T-cell (primary cell): ENCODE measurements at places on chromosomes 11 and 22. TPM values are rescaled to one million over a fixed set of nuclear protein-coding genes. Genes with fewer than 3 reads are reported as not detected.

DNA sequence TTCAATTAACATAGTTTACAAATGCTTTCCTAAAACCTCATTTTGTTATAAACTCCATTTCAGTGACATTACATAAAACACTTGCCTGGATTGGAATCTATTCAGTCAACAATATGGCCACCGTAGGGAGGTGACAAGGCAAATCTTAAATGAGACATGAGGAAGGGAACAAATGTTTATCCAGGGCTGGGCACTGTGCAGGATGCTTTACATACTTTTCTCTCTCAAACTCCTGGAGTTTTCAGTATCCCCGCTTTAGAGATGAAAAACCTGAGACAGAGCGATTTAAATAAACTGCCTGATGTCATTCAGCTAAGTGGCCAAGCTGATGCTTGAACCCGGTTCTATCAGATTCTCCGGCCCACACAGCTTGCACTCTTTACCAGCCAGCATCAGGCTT lies 259.9 kb downstream of the CADM1 start:
- no peak overlapping the region for H3K4me3 ChIP-seq
- H3K4me1 ChIP-seq: no peaks in the 10 kb centered on the region
- no peaks in the 10 kb centered on the region for H3K36me3 ChIP-seq
- no peak for DNase-seq
- H3K27me3 ChIP-seq: no peaks in the 10 kb centered on the region

DNA sequence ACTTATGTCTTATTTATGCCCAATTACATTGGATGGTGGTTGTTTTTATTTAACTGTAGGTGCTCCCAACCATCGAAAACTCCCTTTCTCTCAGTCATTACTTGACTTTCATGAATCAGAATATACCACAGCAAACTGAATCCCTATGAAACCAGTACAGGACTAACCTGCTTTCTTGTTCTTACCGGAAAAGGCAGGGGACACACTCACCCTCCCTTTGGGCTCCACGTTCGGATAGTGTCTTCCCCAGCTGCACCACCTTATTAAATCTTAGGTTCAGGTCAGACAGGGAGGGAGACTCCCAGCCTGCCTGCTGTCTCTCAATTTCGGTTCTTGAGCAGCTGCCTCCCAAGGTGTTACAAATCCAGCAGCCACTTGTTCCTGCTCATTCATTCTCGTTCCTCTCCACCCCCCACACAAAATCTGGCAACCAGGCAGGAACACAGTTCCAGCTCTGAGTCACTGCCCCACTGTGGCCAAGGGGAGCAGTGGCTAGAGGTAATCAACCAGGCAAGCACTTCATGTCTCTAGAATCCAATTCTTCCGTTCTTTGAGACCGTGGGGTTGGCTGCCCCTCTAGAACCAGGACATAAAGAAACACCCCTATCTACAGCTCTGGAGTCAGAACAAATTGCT lies 133.0 kb downstream of the PLEKHA7 start:
- no peak overlapping the region for H3K27ac ChIP-seq
- no peak overlapping the region for H3K4me3 ChIP-seq

- no peaks in the 10 kb centered on the region for H3K36me3 ChIP-seq
- no peak overlapping the region for H3K27ac ChIP-seq
- H3K4me3 ChIP-seq: no peak overlapping the region
- no peak for DNase-seq
- no peaks in the 10 kb centered on the region for H3K27me3 ChIP-seq
- no peaks in the 10 kb centered on the region for H3K4me1 ChIP-seq
These were observed 507.4 kb downstream of the METTL15 start for GRCh38 chr11:28615542-28615941.

- H3K4me1 ChIP-seq: no peaks in the 10 kb centered on the region
- H3K36me3 ChIP-seq: no peaks in the 10 kb centered on the region
- peaks cover 8% of the 10 kb centered on the region for H3K27me3 ChIP-seq
- no peak for DNase-seq
These were observed 25.5 kb downstream of the EMID1 start for GRCh38 chr22:29230972-29231875.

The IGLL1 gene
- total RNA-seq: not detected

The SLC5A1 gene
- not detected for total RNA-seq

The IL10RA gene
- 404 TPM for total RNA-seq

DNA sequence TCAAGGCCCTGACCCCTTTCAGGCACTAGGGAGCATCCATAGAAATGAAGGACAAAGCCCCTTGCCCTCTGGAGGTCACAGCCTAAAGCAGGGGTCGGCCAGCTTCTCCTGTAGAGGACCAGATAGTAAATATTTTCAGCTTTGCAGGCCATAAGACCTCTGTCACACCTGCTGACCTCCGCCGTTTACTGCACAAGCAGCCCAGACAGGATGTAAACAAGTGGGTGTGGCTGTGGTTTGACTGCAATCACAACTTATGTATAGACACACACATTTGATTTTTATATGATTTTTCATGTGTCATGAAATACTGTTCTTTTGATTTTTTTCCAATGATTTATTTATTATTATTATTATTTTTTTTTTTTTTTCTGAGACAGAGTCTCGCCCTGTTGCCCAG lies 34.3 kb downstream of the KIAA1671 start:
- no peaks in the 10 kb centered on the region for H3K27me3 ChIP-seq
- no peak for DNase-seq
- H3K4me1 ChIP-seq: peaks cover 19% of the 10 kb centered on the region
- no peaks in the 10 kb centered on the region for H3K36me3 ChIP-seq
- no peak overlapping the region for H3K27ac ChIP-seq
